ENCODE measurements at places on chromosomes 1 and 21. TPM values are rescaled to one million over a fixed set of nuclear protein-coding genes. Genes with fewer than 3 reads are reported as not detected.

GRCh38 chr1:38003261-38004250 is 1.8 kb downstream of the FHL3 start:
- peaks cover 51% of the 10 kb centered on the region for H3K4me1 ChIP-seq
- no peaks in the 10 kb centered on the region for H3K27me3 ChIP-seq
- H3K36me3 ChIP-seq: peaks cover 3% of the 10 kb centered on the region
- peak overlapping the region; percentile 22 for H3K27ac ChIP-seq
- DNase-seq: no peak

FAM163A gene
- 1.3 TPM for total RNA-seq

NEGR1 gene
- 7.4 TPM for total RNA-seq

NUCKS1 gene
- total RNA-seq: 135 TPM

MSTO1 gene
- total RNA-seq: 47.3 TPM
